Panc1 (cell line): ENCODE measurements at places on chromosomes 4 and X.

DNA sequence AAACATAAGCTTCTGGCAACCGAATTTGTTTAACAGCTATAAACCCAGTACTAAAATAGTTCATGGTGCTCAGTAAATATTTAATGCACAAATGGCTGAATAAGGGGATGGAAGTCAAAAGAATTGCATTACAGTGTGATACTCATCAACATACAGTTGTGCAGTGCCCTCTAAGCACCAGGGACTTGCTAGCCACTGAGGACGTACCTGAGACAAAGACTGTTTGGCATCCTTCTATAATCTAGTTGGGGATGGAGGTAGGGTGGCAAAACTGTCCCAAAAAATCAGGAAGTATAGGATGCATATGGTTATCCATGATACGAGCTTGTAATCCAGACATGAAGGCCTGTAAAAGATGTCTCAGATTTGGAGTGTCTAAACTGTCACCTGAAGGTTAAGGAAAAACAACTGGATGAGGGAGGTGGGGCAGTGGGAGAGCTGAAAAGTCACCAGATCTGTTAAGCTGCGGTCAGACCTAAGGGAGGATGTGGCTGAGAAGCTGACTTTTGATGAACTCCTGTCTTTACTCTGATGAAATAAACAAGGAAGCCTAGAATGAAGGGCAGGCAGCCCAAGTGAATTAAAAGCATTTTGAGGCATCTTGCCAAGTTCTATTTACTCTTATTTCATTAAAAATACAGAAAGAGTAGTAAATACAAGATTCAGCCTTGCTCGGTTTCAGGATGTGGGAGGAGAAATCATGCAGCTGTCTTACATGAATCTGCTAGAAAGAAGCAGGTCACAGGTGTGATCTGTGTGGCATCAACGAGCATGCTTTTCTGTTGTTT is 12.0 kb upstream of the CD38 start:
- DNase-seq = no peak

GRCh38 chr4:182042945-182043344 is 200.3 kb upstream of the TENM3 start:
- DNase-seq = no peak

- no peak for DNase-seq
Observed at GRCh38 chr4:108261026-108261425, 92.3 kb upstream of the LEF1 start.

DNA sequence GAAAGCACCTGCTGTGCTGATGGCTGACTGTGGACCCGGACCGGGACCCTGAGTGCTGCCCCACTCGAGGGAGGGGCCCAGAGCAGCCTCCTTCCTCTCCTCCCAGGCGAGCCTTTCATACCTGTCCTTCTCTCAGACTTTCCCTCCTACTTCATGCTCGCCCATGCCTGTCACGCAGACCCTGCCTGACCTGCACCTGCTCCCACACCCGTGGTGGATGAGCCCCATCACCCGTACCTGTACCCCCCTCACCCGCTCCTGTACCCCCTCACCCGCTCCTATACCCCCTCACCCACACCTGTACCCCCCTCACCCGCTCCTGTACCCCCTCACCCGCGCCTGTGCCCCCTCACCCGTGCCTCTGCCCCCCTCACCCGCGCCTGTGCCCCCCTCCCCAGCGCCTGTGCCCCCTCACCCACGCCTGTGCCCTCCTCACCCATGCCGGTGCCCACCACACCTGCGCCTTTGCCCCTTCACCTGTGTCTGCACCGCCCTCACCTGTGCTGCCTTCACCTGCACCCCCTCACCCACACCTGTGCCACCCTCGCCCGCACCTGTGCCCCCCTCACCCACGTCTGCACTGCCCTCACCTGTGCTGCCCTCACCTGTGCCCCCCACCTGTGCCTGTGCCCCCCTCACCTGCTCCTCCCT is 5.8 kb downstream of the MAEA start:
- DNase-seq = no peak

- DNase-seq = no peak
Observed at GRCh38 chrX:11397680-11398079, 104.5 kb downstream of the AMELX start.

DNA sequence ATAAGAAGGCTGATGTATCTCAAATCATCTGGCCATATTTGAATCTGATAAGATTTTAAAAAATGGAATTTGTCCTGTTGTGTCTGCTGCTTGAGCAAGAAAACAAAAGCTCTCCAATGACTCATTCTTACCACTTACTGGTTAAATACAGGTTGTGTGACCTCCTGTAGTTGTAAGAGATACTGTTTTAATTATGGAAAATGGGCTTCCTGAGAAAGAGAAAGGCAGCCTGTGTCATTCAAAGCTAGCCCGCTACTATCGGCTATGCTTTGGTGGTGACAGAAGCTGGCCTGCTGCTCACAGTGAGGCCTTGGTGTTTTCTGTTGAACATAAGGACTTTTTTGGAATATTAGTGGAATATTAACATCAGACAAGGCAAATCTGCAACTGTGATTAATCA is 1722.1 kb upstream of the PCDH10 start:
- no peak for DNase-seq

- DNase-seq = no peak
Observed at GRCh38 chr4:21205821-21206531, 505.7 kb downstream of the PACRGL start.

- DNase-seq = no peak
Observed at GRCh38 chr4:39134683-39135306, 47.5 kb upstream of the WDR19 start.

DNA sequence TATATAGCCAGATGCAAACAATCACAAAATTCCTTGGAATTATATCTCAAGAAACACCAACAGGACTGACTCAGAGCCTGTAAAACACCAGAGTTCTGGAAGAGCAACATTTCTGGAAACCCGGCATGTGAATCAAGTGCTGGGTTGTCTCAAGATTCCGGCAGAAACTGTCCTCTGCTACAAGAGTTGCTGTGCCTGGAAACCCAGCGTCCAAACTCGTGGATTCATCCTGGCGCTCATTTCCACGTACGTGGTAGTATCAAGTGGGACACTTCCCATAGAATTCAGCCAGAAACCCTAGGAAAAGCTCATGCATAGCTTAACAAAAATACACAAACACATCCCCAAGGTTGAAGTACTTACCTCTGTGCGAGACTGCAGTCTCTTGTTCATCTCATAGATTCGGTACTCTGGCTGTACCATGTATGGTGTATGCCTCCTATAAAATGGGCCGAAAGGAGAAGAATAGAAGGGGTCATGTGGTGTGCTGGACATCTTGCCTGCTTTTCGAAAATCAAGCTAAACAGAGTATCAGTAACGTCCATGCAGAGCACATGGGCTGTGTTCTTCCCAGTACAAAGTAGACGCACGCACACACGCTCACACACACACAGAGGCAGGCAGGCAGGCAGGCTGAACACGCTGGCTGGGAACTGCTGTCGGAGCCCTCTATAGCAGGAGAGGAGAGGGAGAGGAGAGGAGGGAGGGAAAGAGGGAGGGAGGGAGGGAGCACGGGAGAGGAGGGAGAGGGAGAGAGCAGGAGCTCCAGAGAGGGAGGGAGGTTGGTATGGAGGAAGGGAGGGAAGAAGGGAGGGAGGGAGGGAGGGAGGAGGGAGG is at the start of gene LDB2:
TSS of gene LDB2 (minus strand) at position 655 of the 837 bp plus-strand sequence.
- no peak for DNase-seq

DNA sequence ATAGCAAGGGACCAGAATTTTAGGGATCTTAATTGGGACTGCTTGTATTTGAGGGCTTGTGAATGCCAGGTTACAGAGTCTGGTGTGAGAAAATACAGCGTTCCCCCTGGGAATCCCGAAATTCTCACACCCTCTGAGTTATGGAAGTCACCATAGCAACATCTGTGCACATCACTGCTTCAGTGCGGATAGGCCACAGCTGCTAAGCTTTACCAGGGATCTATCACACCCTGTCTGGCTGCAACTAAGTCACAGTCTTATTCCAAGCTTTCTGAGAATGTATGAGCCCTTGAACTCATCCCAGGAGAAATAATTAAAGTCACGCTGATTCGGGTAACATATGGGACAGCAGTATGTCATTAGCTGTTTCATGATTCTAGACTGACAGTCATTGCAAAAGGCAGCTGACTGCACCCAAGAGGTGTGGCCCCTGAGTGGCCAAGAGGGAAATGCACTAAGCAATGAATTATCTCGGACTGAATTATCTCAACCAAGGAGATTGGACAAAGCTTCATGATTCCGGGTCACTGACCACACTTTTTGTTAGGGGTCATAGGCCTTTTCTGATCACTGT is 46.7 kb upstream of the BTC start:
- no peak for DNase-seq

- no peak for DNase-seq
Observed at GRCh38 chrX:17596546-17597205, 140.6 kb upstream of the SCML1 start.

- DNase-seq = no peak
Observed at GRCh38 chr4:121778991-121779628, 14.1 kb upstream of the SMIM43 start.

- no peak for DNase-seq
Observed at GRCh38 chr4:188971125-188971524, 831.9 kb downstream of the TRIML1 start.

DNA sequence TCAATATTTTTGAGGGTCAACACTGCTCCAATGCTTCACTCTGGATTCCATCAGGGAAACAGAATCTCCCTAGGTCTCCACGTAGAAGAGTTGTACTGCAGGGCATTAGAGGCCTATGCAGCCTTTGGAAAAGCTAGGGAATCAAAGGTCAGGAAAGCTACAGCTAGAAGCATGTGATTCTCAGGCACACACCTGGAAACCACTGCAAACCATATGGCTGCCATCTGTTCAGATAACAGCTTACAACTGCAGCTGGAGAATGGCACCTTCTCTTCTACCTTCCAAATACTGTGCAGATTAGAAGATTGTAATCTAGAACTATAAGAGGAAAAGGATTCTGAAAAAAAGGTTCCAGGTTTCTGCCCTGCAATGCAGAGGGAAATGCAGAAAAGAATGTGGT is 60.6 kb downstream of the BTC start:
- DNase-seq = no peak

GRCh38 chr4:98166025-98166730 is 22.9 kb upstream of the STPG2 start:
- no peak for DNase-seq

- DNase-seq = no peak
Observed at GRCh38 chr4:145779319-145779801, 99.4 kb downstream of the C4orf51 start.

- DNase-seq = no peak
Observed at GRCh38 chr4:71866212-71866885, 82.5 kb upstream of the GC start.

GRCh38 chr4:38563707-38564495 is 100.1 kb upstream of the KLF3 start:
- no peak for DNase-seq

DNA sequence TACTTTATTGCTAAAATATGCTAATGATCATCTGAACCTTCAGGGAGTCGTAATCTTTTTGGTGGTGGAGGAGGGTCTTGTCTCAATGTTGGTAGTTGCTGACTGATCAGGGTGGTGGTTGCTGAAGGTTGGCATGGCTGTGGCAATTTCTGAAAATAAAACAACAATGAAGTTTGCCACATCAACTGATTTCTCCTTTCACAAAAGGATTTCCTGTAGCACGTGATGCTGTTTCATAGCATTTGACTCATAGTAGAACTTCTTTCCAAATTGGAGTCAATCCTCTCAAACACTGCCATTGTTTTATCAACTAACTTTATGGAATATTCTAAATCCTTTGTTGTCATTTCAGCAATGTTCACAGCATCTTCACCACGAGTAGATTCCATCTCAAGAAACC is 19.3 kb downstream of the DDIT4L start:
- no peak for DNase-seq

DNA sequence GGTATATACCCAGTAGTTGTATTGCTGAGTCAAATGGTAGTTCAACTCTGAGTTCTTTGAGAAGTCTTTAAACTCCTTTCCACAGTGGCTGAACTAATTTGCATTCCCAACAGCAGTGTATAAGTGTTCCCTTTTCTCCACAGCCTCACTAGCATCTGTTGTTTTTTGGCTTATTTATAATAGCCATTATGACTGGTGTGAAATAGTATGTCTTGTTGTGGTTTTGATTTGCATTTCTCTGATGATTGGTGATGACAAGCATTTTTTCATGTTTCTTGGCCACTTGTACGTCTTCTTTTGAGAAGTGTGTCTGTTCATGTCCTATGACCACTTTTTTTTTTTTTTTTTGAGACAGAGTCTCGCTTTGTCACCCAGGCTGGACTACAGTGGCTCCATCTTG is 30.5 kb downstream of the GPR50 start:
- no peak for DNase-seq

DNA sequence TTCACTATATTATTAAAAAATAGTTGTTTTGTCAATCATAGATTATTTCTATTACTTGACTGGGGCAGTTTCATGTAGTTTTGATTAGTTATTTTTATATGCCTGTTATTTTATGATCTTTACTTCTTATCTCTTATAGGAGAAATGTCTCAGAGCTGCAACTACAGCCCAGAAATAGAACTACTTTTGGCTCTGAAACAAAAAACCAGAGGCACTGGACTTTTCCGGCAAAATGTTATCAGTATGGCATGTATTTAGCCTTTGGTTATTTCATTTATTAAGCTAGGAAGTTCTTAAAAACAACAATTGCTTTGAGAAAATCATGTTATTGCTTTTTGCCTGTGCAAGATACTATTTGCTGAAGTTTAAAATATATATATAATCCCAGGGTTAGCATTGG is 566.5 kb downstream of the ANKRD50 start:
- DNase-seq = no peak

- DNase-seq = no peak
Observed at GRCh38 chr4:75042601-75043208, 109.8 kb downstream of the PARM1 start.

DNA sequence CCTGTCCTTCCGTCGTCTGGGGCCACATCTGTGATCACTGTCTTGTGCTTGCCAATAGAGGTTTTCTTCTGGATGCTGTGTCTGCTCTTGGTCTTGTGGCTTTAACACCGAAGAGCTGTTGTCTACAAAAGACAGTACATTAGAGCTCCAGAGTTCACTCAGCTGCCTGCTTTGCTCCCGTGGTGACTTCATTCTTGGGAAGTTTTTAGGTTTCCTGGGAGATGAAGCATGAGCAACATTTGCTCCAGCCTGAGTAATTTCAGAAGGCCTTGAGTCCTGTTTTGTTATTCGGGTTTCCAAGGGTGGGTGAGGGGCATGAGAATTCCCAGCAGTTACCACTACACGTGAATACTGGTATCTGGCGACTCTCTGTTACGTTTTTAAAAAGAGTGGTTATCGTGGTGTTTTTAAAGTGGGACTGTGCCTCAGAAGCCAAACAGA is 189.2 kb downstream of the SHROOM3 start:
- DNase-seq = no peak

DNA sequence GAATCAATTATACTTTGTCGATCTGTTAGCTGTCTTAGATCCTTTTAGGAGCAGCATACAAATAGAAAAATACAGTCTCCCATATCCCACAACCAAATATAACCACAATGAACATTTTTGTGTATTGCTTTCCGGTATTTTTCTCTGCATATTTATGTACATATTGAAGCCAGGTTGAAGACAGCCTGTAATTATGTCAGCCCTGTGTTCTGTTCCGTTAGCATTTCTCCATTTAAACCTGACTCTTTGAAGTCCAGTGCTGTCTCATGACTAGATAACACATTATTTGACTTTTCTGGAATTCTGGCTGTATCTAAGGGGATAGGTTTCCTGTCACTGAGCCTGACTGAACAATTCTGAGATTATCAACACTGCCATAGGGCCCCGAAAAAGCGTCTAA is 4.0 kb upstream of the SLC34A2 start:
- no peak for DNase-seq
